NCI-H510A (cell line): ENCODE measurements at places on chromosomes 7 and 10.

DNA sequence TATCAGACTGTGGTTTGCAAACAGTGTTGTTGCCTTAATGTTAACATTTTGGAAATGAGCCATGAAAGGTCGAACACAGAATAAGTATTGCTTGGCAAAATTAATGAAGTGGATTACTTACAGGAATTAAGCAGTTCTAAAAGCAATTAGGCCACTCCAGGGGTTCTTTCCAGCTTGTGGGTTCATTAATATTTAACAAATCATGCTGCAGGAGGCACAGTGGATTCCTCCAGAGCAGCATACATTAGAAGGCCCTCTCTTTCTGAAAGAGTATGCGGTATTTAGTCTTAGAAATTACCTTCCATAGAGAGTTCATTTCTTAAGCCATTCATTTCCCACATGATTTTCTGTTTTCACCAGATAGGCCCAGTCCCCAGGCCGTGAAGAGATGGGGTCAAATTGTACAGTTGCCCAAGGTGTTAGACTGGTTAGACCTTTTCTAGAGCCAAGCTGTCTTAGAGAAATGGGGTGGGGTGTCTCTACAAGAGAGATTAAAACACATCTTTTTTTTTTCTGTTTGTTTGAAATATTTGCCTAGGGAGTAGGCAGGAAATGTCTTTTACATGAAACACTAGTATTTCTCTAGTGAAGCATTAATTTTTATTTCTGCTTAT is 40.0 kb upstream of the AGR3 start:
- DNase-seq, result no peak

GRCh38 chr7:137006293-137006692 is 137.8 kb downstream of the CHRM2 start:
- no peak for DNase-seq

- DNase-seq, result no peak
Measured at GRCh38 chr7:28516390-28517172, 104.3 kb downstream of the CREB5 start.

GRCh38 chr7:22698767-22699166 is 28.2 kb upstream of the IL6 start:
- DNase-seq, result no peak

GRCh38 chr10:72126184-72126871 is 38.0 kb upstream of the SPOCK2 start:
- DNase-seq, result no peak

- no peak for DNase-seq
Measured at GRCh38 chr7:24701261-24702235, 55.7 kb downstream of the GSDME start.

DNA sequence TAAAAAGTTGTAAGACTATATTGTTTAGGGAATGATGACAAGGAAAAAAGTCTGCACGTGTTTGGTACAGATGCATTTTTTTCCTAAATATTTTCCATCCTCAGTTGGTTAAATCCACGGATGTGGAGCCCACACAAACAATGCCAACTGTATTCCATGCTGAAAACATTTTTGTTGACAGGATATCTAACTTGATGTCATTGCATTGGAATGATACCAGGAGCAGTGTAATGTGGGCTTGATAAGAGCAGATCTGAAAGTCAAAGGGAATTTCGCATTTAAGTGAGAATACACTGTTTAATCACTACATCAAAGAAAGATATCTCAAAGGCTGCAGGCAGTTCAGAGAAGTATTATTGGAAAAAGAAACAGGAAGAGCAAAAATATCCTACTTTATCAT is 49.5 kb upstream of the TMEM140 start:
- DNase-seq, result no peak

DNA sequence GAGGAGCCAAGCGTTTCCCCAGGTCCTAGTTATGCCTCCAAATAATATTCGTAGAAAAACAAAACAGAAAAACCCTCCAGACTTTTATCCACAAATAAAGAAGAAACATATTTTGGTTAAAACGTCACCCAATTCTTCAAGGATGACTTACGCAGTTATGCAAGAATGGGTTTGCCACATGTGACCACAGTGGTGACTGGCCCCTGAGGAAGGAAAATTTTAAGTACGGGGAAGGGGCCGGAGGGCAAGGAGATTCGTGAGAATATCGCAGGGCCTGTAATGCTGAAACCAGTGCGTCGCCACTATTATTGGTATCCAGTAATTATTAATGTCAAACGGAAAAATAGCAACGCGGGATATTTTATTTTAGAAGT is 537 bp upstream of the MRPS24 start:
- no peak for DNase-seq

- no peak for DNase-seq
Measured at GRCh38 chr7:141562543-141562942, 11.3 kb downstream of the AGK start.

DNA sequence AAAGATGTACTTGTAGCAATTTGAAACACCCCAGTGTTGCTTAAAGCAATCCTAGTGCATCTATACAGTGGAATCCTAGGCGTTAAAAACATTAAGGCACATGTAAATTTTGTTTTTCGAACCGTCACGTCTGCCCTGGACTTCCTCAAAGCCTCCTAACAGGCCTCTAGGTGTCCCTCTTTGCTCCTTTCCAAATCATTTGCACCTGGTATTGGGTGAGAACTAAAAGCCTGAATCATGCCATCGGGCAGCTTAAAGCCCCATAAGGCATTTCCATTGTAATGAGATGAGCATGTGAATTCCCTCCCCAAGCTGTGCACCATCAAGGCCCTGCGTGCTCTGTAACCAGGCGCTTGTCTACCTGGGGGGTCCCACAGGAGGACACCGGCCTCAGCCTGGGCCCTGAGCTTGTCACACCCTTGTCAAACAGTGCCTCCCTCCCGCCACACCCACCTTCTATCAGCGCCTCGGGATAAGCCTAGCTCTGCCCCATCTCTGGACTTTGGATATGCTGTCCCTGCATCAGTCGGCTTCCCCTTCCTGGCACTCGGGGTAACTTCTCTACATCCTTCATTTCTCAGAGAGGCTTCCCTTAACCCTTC is 89.2 kb downstream of the WDR11 start:
- no peak for DNase-seq

GRCh38 chr10:121732172-121732571 is 133.9 kb upstream of the FGFR2 start:
- DNase-seq, result no peak

- DNase-seq, result no peak
Measured at GRCh38 chr10:1575481-1576244, 161.7 kb downstream of the ADARB2 start.

DNA sequence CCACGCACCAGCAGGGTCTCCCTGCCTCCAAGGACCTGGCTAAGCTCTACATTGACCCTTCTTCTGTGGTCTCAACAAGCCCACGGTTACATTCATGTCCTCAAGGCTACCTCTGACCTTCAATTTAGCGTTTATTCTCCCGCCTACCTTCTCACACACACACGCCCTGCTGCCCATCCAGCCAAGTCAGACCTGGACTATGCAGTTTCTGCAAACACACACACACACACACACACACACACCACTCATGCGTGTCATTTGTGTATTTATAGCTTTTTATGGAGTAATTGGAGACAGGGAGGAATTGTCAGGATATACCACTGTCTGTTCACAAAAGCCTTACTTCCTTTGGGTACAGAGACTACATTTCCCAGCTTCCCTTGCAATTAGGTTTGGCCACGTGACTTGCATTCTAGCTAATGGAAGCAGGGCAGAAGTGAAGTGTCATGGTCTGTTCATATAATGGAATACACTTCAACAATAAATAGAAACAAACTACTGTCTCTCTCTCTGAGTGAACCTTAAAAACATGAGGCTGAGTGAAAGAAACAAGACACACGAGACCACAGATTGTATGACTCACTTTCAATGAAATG is 53.8 kb upstream of the CPXM2 start:
- DNase-seq, result no peak

DNA sequence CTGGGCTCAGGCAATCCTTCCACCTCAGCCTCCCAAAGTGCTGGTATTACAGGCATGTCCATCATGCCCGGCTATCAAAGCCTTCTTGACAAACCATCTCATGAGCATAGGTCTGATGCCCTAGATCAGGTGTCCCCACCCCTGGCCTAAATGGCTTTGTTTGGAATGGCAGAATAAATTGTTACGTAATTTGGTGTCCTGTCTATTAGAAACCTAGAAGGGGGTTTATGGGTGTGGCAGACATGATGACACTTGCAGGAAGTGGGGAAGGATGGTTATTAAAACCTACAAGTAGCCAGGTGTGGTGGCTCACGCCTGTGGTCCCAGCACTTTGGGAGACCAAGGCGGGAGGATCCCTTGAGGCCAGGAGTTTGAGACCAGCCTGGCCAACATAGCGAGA is 38.6 kb upstream of the MKLN1 start:
- DNase-seq, result no peak

GRCh38 chr7:120819861-120820260 is 38.1 kb downstream of the TSPAN12 start:
- no peak for DNase-seq

DNA sequence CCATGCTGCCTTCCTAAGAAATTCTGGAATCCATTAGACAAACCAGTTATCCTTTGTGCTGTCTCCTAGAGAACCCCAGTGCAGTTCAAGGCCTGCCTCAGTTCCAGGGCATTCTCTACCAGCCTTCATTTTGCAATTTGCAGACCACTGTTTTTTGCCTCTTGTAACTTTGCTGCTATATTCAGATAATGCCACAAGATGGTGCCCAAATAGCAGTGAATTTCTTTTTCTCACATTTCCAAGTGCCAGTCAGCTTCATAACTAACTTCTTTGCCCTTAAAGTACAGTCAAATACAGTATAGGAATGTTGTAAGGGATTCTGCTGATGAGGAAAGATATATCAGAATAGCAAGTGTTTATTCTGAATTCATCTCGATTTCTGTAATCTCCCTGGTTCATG is 25.2 kb downstream of the LOXL4 start:
- no peak for DNase-seq

GRCh38 chr10:93206652-93207051 is 133.0 kb downstream of the CYP26A1 start:
- no peak for DNase-seq

DNA sequence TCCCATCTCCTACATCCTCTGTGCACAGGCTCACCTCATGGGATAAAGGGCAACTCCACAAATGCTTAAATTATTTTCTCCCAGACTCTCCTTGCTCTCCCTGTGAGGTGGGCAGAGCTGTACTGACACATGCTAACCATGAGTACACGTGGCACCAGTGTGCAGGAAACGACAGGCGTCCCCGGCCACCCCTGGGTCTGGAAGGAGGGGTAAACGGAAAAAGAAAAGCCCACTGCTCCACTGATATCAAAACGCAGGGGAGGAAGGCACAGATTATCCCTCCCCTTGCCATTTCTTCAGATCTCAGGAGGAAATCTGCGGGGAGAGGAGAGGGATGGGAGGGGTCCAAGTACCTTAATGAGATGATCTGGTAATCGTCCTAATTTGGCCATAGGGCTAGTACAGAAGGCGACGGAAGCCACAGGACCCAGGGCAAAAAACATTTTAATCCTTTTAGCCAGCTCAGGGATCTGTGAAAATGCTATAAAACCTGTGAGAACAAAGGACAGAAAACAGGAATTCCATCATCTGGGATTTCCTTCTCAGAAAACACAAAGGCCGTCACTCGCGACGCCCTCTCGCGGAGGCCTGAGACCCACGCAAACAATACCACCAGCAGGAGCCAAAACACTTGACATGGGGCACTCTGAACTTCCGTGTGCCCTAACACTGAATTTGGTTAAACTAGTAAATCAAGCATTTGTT is 17.8 kb upstream of the CH25H start:
- DNase-seq, result no peak

DNA sequence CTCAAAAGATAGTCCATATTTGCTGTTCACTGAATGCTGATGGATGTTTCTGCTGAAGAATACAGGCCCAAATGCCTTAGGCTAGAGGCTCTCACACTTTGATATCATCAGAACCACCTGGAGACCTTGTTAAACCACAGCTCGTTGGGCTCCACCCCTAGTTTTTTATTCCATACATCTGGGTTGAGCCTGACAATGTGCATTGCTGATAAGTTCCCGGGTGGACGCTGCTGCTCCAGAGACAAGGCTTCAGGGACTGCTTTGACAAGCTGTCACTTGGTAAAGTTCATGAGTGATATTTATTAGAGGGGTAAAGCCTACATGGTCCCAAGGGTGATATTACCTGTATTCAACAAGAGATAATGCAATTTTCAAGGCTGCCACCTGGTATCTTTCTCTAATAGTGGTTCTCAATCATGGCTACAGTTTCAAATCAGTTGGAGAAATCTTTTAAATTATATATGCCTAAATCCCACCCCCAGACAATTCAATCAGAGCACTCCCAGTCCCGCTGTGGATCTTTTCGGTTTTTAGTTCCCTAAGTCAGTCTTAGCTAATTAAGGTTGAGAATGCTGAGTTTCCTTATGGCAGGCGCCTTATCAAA is 107.1 kb upstream of the GSDME start:
- no peak for DNase-seq

DNA sequence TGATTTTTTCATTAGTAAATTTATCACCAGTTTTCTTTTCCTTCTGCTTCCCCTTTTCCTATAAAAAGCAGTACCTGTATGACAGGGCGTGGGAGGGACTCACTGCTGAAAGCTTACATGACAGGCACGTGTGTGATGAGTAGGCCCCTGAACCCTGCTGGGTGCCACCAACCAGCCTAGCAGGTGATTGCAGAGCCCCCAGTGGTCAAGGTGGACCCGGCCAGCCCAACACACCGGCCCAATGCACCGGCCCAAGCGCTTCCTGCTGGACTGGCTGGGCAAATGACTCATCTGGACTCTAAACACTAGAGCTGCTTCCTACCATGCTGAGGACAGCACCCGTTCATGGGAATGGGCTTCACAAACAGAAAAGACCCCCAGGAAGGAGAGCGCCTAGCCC is 89.8 kb upstream of the TMEM72 start:
- no peak for DNase-seq

GRCh38 chr7:148884299-148885022 is 370 bp upstream of the EZH2 start:
- DNase-seq, result peak; percentile 64

DNA sequence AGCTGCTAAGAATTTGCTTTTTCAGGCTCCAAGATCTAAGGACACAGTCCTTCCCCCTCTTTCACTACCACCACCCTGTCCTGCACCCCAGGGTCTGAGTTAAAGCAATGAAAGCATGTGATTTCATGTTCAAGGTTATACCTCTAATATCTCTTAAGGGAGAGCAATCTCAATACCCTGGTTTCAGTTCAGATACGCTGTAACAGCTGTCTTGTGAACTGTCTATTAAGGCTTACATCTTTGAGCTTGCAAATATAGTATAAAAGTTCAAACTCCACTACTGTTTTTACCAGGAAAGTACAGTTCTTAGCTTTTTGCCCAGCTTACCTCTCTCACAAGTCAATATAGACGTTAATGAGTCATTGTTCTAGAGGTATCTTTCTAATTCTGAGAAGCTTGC is 2.6 kb downstream of the CPVL start:
- DNase-seq, result no peak

- peak; percentile 62 for DNase-seq
Measured at GRCh38 chr7:44307301-44307900, 18.0 kb downstream of the CAMK2B start.

DNA sequence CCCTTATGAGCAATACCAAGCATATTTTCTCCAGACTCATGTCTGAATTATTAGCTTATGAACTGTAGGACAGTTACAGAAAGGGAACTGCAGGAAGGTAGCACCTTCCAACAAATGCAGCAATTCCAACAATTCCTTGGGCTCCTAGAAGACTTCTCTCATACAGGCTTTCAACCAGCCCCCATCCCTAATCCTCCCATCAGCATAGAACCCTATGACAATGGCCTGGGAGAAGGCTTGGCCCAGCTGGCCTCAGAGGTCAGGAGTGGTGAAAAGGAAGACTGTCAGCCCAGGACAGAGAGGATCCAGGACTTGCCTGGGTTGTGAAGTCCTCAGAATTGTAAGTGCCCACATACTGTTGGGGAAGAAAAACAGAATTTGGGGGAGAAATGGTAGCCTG is 5.9 kb downstream of the VPS41 start:
- DNase-seq, result no peak

- DNase-seq, result peak; percentile 28
Measured at GRCh38 chr10:103493916-103494877, 692 bp downstream of the NEURL1 start.
